ENCODE measurements at places on chromosomes 5 and 9.
A peak's percentile ranks its signal among the peaks of the same experiment; 100 is the strongest.

DNA sequence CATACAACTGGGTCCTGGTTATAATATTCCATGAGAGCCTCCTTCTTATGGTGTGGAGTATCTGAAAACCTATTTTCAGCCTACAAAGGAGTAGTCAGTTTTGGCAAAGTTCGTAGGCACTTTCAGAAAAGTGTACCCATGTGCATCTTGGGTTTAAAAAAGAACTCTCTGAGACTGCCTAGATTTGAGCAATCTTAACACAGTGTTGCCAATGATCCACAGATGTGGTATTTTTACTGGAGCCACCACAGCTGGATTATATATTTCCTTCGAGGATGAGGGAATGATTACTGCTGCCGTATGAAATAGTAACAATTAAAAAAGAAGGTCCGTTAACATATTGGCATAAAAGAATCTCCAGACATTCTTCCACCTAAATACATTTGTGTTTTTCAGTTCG is 1.1 kb downstream of the PALM2AKAP2 start:
- peak; percentile 60 for DNase-seq

DNA sequence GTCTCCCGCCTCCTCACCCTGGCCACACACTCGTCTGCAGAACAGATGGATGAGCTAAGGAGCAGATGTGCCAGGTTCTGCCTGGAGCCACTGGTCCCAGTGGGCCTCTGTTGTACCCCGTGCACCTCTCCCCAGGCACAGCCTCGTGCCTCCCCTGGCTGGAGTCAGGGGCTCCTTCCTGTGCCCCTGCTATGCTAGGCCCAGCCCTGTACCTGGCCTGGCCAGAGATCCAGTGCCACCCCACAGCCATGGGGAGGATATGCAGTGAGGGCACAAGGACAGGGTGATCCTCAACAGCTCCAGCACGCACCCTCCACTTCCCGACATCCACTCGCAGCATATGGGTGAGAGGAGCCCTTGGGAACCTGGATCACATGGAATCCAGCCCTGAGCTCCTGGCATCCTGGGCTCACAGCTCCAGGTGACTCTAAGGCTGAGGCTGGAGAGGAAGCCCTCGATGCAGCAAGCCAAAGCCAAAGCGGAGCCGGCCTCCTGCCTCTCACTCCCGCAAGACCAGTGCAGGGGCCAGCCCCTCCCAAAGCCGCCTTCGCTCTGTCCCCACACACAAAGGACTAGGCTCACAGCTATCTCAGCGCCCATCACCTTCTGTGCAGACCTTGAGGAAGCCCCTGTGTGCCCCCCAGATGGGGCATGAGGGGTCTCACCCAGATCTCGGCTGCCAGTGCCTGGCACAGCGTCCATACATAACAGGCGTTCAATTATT is 23.7 kb upstream of the ADAMTS2 start:
- no peak for DNase-seq

- DNase-seq: no peak
These were observed 104.4 kb downstream of the FRMD3 start for GRCh38 chr9:83433846-83434245.

DNA sequence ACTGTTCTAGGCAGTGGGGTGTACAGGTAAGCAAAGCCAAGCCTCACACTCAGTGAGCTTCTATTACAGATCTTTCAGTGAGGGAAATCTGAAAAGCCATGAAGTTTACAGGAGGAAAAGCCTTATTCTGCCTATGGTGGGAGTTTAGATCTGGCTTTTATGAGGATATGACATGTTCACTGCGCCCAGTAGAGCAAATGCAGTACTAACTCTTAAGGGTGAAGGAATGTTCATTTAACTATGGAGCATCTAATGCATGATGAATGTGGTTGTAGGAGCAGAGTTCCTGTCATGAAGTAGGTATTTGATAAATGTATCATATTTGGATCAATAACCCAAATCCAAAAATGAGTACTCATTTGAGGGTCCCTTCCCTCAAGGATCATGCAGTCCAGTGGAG is 230.2 kb upstream of the PAPPA start:
- DNase-seq: no peak

GRCh38 chr9:70229026-70229425 is 29.8 kb upstream of the SMC5 start:
- DNase-seq: no peak

GRCh38 chr5:178667101-178667500 is 40.3 kb upstream of the CLK4 start:
- DNase-seq: no peak

DNA sequence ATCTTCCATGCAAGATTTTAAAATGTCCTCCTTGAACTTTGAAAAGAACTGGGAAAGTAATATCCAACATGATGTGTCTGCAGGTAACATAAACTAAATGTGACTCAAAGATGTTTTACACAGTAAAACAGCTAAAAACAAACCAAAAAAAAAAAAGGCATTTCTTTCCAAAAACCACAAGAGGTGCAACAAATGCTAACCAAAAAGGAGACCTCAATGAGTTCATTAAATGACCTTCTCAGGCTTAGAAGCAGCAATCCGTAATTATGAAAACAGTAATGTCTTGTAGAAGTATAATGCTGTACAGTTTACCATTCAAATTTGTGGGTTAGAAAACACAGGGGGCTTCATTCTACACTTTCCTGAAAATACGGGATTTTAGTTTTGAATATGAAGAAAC is 2.5 kb downstream of the RNF145 start:
- no peak for DNase-seq

DNA sequence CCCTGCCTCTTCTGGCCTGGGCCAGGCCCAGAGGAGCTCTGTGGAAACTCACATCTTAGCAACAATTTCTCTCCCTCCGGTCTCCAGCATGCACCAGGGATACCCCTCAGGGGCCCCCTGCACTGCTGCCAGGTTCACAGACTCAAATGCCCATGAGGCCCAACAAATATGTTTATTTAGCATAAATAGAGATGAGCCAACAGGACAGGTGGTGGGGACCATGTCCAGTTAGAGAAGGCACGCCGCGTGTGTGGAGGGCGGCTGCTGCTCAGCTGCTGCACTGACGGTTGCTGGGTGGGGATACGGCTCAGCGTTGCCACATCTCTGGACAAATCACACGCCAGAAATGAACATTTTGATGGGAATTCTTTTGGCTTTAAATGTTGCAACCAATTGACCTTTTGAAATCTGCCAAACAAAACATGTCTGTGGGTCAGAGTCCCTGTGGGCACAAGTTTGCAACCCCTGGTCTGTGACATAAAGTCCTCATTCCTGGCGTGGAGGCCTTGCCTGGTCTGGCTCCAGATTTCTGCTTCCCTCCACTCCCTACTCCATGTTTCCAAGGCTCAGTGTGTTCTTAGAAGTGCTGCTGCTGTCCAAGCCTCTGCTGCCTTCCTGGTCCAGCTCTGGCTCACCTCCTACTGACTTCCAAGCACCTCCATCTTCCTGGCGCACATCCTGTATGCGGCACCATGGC is 88.9 kb downstream of the AMBP start:
- peak; percentile 96 for DNase-seq

DNA sequence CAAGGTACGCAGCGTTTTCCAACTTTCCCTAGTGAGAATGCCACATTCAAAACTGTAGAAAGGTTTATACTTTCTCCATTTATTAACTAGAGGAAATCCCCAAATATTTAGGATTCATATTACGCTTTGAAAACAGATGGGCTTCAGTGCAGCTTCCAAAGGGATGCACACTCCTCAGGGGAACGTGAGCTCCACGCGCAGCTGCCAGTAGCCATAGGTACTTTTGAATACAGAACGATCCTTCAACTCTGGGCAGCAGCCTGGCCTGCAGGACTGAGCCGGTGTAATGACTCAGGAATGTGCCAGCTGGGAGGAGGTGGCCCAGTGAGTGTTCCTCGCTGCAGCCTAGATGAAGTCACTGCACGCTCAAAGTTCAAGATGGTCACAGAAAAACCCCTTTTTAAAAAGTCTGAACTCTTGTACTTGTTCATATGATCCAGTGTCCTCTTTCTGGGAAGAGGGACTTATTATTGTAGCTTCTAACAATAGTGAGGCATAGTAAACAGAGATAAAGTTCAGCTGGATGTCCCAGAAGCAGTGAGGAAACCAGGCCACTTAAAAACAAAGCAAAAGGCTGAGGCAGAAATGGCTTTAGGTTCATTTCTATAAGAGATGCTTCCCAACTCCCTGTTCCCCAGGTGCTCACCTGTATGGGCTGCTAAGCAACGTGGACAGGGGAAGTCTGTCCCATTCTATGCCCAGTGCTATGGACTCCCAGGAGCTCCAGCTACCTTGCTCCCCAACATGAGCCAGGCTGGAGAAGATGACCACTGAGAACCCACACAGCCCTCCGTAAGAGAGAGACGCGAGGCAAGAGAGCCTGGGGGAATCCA is 130.0 kb downstream of the LHFPL2 start:
- DNase-seq: peak; percentile 72

- peak; percentile 5 for DNase-seq
These were observed 754 bp downstream of the DCAF12 start for GRCh38 chr9:34125681-34126206.

DNA sequence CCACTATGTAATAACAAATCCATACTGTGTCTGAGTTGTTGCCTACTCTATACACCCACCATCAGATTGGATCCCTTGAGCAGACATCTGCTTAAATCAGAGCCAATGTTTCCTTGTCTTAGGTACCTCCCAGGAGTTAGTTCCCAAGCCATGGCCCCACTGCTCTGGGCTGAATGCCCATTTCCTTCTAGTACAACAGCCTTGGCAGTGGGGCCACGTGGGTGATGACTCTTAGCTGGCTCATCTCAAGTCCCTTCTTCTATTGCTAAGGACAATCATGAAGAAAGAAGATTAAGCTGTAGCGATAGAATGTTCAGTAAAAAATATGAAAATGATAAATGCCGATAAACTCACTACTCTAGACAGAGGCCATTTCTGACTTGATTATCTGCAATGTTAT is 16.6 kb downstream of the PTGR1 start:
- peak; percentile 44 for DNase-seq

DNA sequence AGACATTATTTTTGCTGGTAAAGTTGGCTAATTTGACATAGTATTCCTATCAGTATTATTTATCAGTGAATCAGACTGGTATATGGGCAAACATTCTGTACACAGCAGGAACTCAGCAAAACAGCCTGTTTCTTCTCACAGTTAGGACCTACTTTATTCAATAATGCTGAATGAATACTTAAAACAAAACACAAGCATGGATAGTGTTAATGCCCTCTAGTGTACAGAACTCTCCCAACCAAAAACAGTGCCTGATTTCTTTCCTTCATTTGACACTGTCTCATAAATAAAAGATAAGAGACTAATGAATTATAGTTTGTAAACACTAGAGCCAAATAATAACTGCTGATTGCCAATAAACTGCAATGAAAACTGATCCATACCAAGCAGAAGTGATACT is 1113.3 kb downstream of the PTPRD start:
- no peak for DNase-seq

GRCh38 chr5:87185838-87186237 is 81.8 kb upstream of the RASA1 start:
- DNase-seq: peak; percentile 1

DNA sequence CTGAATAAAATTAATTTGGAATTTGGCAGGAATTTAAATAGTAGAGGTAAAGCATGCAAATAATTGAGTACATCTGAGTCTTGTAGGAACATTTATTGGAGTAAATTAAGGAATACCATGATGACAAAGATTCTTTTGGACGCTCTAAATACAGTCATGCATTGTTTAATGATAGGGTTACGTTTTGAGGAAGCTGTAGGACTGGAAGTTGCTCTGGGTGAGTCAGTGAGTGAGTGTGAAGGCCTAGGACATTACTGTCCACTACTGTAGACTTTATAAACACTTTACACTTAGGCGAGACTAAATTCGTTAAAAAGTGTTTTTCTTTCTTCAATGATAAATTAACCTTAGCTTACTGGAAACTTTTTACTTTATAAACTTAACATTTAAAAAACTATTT is 113.0 kb downstream of the FAM170A start:
- no peak for DNase-seq

GRCh38 chr9:2704504-2704903 is 12.8 kb upstream of the KCNV2 start:
- DNase-seq: no peak

DNA sequence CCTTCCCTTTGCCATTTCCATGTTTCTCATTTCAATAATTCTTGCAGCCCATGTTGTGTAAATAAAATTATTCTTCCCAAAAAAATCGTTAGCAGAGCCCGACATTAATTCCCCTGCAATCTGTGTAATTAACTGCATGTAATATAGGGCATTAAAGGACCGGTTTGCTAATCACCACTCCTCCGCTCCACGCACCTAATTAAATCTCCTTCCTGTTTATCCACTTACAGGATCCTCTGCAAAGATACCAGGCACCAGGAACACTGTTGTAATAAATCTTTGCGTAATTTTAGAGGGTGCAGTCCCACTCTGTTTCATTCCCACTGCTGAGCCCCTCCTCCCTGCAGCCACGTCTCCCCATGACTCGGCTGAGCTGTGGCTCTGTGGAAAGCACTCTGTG is 105.0 kb upstream of the PPP1R26 start:
- DNase-seq: no peak

- DNase-seq: no peak
These were observed 378.0 kb upstream of the PDE4D start for GRCh38 chr5:60271517-60271916.

- no peak for DNase-seq
These were observed 160.6 kb downstream of the ARRDC3 start for GRCh38 chr5:91222482-91222881.

GRCh38 chr9:96136992-96137670 is 164.8 kb downstream of the HSD17B3 start:
- peak; percentile 92 for DNase-seq

DNA sequence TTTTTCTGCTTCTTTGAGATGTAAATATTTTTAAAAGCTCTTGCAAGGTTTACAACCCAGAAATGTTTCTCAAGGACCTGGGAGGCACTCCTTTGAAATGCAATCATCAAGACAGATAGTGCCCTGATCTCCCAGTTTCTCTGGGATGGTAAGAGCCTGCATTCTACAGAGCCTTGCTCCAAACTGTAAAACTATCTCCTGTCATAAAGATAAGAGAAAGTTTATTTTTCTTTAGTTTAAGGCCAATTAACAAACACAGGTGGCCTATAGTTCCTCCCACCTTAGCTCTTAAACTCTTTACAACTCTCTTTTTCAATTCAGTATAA is 1231.1 kb upstream of the NUDT12 start:
- no peak for DNase-seq

GRCh38 chr9:115649991-115650472 is 503.6 kb upstream of the PAPPA start:
- peak; percentile 72 for DNase-seq

- no peak for DNase-seq
These were observed 25.4 kb downstream of the SREK1 start for GRCh38 chr5:66169534-66169933.

- DNase-seq: no peak
These were observed 15.4 kb downstream of the LMAN2 start for GRCh38 chr5:177336112-177336511.

DNA sequence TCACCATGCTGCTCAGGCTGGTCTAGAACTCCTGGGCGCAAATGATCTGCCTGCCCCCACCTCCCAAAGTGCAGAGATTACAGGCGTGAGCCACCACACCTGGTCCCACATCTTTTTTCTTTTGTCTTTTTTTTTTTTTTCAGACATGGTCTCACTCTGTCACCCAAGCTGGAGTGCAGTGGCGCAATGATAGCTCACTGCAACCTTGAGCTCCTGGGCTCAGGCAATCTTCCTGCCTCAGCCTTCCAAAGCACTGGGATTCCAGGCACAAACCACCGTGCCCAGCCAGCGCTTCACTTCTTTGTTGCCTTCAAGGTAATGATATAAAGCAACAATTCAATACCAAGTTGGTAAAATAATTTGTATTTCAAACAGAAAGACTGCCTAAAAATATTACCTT is 78.8 kb downstream of the USP20 start:
- DNase-seq: no peak

Data from fibroblast of gingiva (primary cell).